Diencephalon (tissue), 1 donor: ENCODE measurements at places on chromosomes 12 and 14. TPM values are rescaled to one million over a fixed set of nuclear protein-coding genes. Genes with fewer than 3 reads are reported as not detected.

MARCHF9 gene
- 21.7 TPM for total RNA-seq

CAND1 gene
- 263 TPM for total RNA-seq

GPHB5 gene
- not detected for total RNA-seq

LRIG3 gene
- 9.0 TPM for total RNA-seq

POTEM gene
- total RNA-seq: not detected

POTEG gene
- not detected for total RNA-seq

MYH6 gene
- under 0.01 TPM for total RNA-seq
